ENCODE measurements at places on chromosomes 4 and X.

DNA sequence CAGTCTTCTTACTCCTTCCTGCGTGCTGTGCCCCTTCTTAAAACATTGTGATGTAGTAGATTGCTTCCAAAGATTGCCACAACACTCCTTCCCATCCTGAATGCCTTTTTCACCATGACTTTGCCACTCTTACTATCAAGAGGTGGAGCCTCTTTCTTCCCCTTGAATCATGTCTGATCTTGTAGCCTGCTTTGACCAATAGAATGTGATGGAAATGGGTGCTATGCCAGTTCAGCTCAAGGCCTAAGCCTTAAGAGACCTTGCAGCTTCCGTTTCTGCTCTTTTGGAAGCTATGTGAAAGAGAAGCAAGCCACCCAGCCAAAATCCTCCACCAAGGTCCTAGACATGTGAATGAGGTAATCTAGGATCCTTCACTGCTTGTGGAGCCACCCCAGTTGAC is 31.6 kb upstream of the RP2 start:
- no peak for ATAC-seq

- no peak for ATAC-seq
Measured at GRCh38 chr4:99208719-99209075, 10.3 kb downstream of the ADH6 start.

DNA sequence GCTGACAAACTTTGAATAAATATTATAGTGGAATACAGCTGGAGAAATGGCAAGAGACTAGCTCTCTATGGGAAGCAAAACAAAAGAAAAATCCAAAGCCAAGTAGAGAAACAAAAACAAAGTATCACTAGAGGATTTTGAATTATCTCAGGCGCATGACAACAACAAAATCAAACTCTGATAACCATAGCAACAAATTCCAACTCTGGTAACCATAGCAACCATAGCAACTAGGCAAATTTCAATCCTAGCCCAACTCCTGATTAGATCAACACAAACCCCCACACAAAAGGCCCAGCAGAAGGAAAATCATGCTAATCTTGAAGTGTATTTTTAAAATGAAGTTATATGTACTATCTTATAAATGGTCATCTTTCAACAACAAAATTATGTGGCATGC is 98.4 kb upstream of the MAGEE2 start:
- ATAC-seq: no peak

DNA sequence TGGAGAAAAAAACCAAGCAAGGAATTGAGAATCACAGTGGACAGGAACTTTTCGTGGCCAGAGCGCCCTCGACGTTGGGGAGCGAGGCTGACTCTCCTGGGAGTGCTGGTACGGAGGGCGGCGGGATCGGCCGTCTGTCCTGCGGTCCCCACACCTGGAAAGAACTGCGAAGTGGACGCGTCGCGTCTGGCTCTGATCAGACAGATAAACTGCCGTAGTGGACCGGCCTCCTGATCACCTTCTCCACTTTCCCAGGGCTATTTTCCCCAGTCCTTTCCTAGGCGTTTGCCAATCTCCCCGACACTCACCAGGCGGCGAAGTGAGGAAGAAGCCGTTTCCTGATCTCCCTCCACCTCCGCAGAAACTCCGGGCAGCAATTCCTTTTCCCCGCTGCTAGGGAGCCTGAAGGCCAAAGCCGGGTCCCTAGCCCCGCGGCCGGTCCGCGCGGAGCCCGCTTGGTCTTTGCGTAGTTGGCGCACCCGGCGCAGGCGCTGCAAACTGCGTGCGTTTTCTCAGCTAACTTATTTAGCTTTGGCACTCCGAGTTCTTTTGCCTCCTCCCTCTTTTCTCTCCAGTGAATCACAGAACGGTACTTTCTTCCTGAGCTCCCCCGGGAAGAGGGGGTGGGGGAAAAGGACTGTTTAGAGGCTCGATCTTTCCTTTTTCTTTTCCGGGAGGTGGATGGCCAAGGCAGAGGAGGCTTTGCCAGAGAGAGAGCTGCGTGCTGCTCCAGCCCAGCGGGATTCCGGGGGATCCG is at the start of gene ARSJ:
TSS of gene ARSJ (minus strand) at position 500 of the 757 bp plus-strand sequence. CDS start 813 bp downstream, outside the sequence.
- ATAC-seq: no peak

- ATAC-seq: no peak
Measured at GRCh38 chr4:19178835-19179234, 1072.9 kb upstream of the SLIT2 start.

DNA sequence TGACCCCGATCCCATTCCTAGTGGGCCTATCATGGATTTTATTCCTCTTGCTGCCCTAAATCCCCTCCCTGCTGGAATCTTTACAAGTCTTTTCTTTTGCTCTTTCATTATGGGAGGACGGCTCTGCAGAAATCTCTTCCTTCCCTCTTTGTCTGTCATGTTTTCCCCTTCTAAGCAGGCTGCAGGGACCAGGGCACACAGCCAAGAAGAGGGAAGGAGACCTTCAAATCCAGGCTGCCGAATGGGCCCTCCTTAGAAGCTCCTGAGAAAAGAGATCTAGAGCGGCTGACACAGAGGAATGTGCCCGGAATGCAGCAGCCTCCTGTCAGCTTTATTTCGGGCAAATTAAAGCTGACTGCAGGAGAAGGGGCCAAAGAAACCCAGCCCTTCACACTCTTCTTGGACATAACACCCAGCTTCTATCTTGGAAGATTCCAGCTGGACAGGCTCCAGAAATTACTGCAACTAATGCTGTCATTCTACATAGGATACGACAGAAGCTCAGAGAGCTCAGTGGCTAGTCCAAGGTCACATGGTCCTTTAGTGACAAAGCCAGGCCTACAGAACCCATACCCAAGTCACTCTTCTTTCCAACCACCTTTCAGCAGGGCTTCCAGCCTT is 187.8 kb upstream of the NHS start:
- ATAC-seq: no peak

GRCh38 chr4:77152421-77152820 is 4.6 kb upstream of the CCNG2 start:
- no peak for ATAC-seq

DNA sequence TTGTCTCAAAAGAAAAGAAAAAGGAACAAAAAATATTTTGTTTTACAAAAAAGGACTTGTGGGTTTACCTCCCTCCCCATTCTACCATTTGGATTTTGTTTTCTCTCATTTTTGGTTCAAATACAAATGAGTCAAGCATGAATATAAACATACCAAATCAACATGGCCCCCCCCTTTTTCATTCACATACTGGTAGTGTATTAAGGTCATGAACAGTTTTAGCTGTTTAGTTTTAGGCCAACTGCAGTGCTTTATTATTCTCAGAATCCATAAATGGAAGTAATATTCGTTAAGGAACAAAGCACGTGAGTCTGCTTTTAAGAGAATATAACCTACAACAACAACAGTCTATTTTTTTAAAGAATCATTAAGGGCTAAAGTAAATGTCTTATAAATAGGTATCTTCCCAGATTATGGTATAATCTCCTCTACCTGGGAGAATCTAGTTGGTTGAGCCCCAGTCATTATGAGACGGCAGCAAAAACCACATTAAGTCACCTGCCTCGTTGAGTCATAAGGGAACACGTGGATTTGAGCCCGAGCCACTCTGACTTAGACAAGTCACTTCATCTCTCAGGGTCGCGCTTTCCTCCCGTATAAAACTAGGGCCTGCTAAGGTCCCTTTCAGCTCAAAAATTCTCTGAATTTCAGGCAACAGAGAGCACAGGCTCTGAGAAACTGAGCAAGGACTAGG is 26.7 kb downstream of the BCLAF3 start:
- ATAC-seq: peak; percentile 75

DNA sequence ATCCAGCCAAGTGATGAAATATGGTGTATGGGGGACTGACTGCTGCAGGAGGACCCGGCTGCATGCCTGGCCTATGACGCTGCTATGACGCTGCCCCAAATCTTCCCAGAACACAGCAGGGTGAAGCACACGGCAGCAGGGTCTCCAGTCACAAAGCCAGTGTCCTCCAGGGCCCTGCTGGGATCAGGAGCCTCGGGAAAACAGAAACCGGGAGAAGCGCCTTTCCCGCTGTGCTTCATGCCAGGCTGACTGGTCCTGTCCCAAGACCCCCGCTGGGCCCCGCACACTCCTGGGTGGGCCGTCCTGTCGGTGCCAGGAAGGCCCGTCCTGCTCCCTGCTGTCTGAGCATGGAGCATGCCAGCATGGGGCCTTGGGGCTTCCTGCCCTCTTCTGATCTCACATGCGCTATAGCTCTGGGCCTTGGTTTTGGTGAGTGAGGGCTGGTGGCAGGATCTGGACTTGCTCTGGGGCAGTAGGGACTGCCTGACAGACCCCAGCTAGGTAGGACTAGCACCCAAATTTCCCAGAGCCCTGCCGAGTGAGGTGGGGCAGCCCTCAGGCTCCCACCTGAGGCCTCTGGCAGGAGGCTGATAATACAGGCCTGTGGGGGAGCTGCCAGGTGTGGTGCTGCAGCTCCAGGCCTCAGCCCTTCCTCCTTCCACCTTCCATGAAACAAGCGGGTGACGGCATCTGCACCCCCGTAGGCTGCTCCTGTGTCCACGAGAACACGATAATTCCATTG is 64.0 kb downstream of the ACOX3 start:
- no peak for ATAC-seq

DNA sequence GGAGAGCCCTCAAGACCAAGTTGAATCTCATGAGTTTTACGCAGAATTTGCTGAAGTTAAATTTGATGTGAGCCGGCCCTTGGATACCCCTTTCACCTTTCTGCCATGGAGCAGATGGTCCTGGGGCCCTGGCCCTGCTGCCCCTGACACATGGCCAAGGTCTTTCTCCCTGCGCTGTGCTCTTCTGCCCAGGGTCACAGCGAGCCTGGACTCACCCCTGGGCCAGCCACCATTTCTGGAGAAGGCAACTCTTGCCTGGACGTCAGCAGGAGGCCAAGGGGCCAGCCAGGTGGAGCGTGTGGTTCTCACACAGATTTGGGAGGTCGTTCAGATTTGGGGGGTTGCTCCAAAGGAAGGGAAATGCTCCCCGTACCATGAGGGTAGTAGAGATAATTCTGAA is 30.0 kb downstream of the PCGF3 start:
- ATAC-seq: no peak

DNA sequence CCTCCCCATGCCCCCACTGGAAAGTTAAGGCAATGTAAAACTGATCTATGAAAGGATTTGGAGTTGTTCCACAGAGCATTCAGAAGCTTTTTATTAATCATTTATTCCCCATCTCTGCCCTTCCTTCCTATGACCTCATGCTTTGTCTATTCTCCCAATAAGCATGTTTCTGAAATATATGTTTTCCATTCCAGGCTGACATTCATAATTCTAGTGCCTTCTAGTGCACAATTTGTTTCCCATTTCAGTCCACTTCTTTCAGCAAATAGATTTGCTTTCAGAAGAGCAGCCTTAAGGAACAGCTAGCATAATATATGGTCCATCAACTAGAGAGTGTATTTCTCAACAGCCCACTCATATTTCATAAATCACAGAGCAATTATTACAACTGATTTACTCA is 77.1 kb upstream of the ATXN3L start:
- no peak for ATAC-seq

GRCh38 chrX:9646471-9647224 is 119.0 kb downstream of the GPR143 start:
- ATAC-seq: no peak

DNA sequence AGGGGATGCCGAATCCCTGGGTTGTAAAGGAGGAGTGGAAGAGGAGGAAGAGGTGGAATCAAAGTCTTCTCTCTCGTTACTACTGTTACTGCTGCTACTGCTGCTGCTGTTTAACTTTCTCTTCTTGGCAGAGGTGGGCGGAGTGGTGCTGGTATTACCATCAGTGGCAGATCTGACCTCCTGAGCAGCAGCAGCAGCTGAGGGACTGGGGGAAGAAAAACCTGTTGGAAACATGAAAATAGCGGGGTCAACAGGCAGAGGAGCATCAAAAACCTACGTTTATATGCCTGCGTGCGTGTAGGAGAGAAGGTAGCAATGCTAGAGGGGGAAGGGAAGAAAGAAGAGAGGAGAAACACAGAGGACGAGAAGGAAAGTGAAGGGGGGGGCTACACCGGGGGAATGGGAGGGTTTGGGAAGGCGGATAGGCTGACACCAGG is 339 bp downstream of the CUL4B start:
- peak; percentile 75 for ATAC-seq

- no peak for ATAC-seq
Measured at GRCh38 chrX:76184276-76184675, 11.4 kb downstream of the PBDC1 start.

- ATAC-seq: no peak
Measured at GRCh38 chrX:12052109-12052508, 86.2 kb upstream of the FRMPD4 start.

DNA sequence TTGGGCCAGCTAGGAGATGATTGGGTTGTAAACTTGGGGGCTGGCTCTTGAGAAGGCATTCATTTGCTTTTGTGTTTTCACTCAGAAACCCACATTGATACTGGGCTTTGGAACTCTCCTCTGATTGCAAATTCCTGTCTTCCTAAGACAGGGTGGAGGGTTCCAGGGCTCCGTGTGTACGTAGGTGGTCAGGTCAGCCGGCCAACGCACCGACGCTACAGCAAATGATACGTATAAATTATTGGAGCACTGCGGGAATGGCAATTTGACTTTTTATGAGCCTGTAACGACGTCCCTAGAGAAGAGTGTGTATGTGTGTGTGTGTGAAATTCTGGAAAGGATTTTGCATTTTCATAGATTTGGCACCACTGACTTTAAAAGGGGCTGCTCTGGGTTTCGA is 236.9 kb downstream of the SHOX start:
- no peak for ATAC-seq

GRCh38 chr4:119025420-119025819 is 110.2 kb upstream of the MYOZ2 start:
- no peak for ATAC-seq

DNA sequence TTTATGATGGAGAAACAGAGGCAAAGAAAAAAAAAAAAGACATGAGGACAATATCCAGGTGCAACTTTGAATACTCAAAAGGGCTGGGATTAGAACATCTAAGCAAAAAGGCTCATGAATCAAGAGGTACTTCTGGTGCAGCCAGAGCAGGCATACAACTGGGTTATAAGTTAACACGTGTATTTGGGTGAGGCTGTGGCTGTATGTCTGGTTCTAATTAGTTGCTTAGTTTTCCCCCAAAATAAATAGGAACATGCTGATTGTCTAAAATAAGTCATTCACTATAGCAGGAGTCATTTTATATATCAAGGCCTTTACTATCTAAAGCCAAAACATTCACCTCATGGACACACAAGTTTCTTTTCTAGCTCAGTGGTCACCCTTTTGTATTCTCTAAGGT is 20.2 kb downstream of the NHS start:
- ATAC-seq: no peak

DNA sequence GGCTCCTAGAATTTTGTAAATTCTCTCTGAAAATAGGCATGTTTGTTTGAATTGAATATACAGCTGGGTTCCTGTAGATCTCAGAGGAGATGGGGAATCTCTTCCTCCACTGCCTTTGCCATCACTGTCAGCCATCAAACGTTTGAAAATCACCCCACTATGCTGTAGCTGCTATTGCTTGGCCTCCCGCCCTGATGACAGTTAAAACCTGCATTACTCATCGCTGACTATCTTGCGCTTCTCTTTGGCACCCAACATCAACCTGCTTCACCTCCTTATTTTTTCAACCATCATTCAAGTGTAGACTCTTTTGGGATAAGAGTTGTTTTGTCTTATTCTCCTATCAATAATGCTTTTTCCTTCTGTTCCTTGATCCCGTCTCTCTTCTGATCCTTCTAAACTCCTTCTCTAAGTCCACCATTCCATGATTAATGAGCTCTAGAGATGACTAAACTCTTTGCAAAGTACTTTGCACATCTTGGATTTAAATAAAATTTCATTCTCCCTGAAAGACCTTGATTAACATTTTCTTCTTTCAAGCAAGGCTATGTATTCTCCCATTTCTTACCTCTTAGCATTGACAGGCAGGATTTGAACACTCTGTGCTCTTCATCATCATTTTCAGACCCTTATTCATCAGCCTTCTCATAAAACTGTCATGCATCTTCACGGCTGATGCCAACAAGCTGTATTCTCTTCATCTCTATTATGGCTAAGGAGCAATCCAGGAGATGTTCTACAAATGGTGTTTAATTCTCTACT is 133.0 kb downstream of the SNCA start:
- no peak for ATAC-seq

Data from stimulated activated memory B cell treated with anti-CD40 and anti-IgM and Interleukin-4, amounts not matched to agents 10 μg/mL and 1 μg/mL and 100 μg/mL, for 72 hours (primary cell).